H9 (cell line): ENCODE measurements at places on chromosomes 2 and 18.

DNA sequence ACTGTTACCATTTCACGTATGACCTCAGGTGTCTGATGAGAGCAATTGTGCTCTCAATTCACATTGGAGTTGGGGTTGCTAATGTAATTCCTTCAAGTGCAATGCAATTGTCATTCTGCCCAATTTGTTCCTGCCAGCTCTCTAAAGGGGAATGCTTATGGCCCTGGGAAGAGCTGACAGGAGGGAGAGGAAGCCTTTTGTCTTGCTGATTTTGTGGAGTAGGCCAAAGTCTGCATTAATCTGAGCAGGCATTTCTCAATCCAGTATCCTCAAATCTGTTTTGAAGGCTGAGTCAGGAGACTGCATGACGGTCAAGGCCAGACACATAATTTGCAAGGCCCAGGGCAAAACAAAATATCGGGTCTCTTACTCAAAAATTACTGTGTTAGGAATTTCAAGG is 326.4 kb upstream of the SPHKAP start:
- peak overlapping the region; percentile 54 for H3K27ac ChIP-seq
- 0 out of 2 replicates have a peak, but pooled peaks cover 7% of the 10 kb centered on the region for H3K36me3 ChIP-seq
- H3K27me3 ChIP-seq: no peaks in the 10 kb centered on the region
- H3K4me1 ChIP-seq: peaks cover 16% of the 10 kb centered on the region; the same call in 1 of the 2 replicates
- H3K4me3 ChIP-seq: no peak overlapping the region

GRCh38 chr18:10404168-10404567 is 50.3 kb upstream of the APCDD1 start:
- no peak overlapping the region for H3K4me3 ChIP-seq
- no peaks in the 10 kb centered on the region; the same call in 2 of the 3 replicates for H3K36me3 ChIP-seq
- no peaks in the 10 kb centered on the region for H3K27me3 ChIP-seq
- no peak for DNase-seq

DNA sequence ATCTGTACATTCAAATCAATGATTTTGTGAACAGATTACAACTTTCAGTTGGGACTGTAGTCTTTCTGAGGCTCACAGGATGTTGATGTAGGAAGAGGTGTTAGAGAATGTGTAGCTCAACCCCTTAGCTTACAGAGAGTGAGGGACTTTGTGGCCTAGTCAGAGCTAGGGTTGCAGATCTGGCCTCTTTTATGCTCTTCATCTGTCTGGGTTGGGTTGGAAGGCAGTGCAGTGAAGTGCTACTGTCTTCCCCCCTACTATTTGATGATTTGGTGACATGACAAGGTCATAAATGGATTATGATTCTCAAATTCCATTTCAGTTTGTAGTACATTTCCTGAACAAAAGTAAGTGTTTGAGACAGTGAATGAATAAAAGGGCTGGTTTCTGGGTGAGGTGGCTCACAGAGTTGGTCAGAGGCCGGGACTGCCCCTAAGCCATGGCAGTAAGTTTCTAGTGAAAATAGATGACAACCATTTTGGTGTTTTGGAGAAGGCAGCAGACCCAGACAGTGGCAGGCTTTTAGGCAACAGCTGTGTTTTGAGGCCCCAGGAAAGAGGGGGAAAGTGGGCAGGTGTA is 21.6 kb downstream of the MAP4K4 start:
- H3K27me3 ChIP-seq: no peaks in the 10 kb centered on the region
- H3K27ac ChIP-seq: no peak overlapping the region
- H3K4me3 ChIP-seq: no peak overlapping the region

DNA sequence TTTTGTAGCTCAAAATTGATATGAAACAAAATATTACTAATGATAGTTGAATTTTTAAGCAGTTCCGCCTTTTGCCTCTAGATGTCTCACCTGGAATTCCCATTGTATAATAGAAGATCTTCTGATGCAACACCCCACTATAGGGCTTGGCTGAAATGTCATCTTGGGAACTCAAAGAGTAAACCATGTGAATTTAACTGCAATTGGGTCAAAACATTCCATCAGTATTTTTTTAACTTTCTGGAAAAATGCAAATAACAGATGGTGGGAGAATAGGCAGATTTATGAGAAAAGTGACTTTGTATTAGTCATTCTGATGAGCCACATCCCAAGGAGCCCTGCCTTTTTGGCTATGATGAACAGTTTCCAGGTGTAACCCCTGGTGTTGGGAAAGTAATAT is 489.9 kb downstream of the NYAP2 start:
- H3K36me3 ChIP-seq: no peaks in the 10 kb centered on the region
- no peak overlapping the region for H3K27ac ChIP-seq
- H3K4me3 ChIP-seq: no peak overlapping the region
- no peaks in the 10 kb centered on the region for H3K4me1 ChIP-seq
- no peak for DNase-seq

GRCh38 chr2:179104736-179105135 is 54.8 kb upstream of the CCDC141 start:
- H3K4me3 ChIP-seq: no peak overlapping the region
- H3K36me3 ChIP-seq: peaks cover 4% of the 10 kb centered on the region
- H3K27ac ChIP-seq: no peak overlapping the region

DNA sequence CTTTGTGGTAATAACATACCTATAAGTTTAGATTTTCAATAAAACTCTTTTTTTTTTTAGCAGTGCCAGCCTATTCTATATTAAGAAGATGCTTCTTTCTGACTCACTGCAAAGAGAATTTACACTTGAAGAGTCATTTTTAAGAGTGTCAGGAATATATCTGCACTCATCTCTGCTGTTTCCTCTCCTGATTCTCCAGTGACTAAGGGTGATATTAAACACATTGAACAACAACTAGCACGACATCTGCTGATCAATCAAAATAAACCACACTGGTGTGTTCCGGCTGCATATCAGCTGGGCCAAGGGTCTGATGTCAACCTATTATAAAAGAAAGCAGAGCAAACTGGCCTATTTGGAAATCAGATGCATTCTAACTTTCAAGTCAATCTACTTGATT is 15.0 kb downstream of the RAB27B start:
- no peaks in the 10 kb centered on the region for H3K27me3 ChIP-seq
- H3K27ac ChIP-seq: no peak overlapping the region
- H3K36me3 ChIP-seq: no peaks in the 10 kb centered on the region
- H3K4me1 ChIP-seq: no peaks in the 10 kb centered on the region; the same call in 1 of the 2 replicates
- DNase-seq: no peak

- no peaks in the 10 kb centered on the region for H3K4me1 ChIP-seq
- H3K4me3 ChIP-seq: no peak overlapping the region
- no peaks in the 10 kb centered on the region for H3K27me3 ChIP-seq
- H3K36me3 ChIP-seq: peaks cover 79% of the 10 kb centered on the region
- H3K27ac ChIP-seq: no peak overlapping the region
- no peak for DNase-seq
Measured at GRCh38 chr2:58215429-58215828, 25.7 kb downstream of the FANCL start.

GRCh38 chr2:22491442-22491841 is 893.5 kb upstream of the KLHL29 start:
- H3K36me3 ChIP-seq: peaks cover 9% of the 10 kb centered on the region
- H3K27me3 ChIP-seq: no peaks in the 10 kb centered on the region
- H3K27ac ChIP-seq: no peak overlapping the region

DNA sequence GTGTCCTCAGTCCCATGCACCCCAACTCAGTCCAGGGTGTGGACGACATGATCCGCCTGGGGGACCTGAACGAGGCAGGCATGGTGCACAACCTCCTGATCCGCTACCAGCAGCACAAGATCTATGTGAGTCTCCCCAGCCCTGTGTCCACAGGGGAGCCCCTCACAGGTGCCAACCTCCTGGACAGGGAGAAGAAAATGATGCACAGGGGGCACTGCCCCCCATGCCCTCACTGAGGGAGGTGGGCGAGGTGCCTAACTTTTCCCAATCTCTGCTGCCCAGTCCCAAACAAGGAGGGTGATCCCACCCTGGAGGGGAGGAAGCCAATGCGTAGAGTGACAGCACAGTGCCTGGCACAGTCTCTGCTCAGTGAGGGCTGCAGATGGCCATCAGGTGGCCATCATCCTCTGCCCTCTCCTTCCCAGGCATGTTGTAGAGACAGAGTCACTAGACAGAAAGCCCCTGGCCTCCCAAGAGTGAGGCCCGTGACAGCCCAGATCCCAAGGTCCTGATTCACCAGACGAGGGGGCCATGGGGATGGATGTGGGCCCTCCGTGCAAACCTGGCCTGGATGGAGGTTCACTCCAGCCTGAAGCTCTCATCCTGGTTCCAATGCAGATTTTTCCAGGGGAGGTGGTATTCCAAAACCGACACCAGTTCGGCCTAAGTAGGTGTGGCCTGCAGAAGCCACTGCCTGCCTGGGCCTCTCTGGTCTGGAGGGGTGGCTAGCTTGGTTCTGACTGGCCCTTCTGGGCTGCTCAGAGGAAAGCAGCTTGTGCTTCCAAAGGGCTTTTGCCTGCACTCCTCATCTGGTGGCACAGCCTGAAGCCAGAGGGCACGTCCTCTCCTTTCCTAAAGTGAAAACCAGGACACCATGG is 30.0 kb downstream of the MYO7B start:
- H3K36me3 ChIP-seq: no peaks in the 10 kb centered on the region
- H3K27me3 ChIP-seq: no peaks in the 10 kb centered on the region
- DNase-seq: peak; percentile 19

DNA sequence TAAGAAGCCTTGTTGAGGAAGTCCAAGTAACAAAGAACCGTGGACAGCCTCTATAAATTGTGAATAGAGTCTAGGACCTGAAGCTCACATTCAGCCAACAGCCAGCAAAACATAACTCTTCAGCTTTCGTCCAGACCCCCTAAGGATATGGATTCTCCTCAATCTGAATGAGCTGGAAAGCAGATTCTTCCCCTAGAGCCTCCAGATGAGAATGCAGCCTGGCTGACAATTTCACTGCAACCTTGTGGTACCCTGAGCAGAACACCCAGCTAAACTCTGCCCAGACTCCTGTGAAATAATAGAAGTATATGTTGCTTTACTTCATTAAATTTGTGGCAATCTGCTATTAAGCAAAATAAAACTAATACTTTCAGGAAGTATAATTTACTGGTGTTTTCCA is 483.5 kb upstream of the SLC8A1 start:
- H3K4me3 ChIP-seq: no peak overlapping the region
- no peak overlapping the region for H3K27ac ChIP-seq

- H3K4me3 ChIP-seq: no peak overlapping the region
- H3K27me3 ChIP-seq: no peaks in the 10 kb centered on the region; the same call in 1 of the 2 replicates
- no peak overlapping the region for H3K27ac ChIP-seq
- no peak for DNase-seq
- peaks cover 3% of the 10 kb centered on the region; the same call in 1 of the 2 replicates for H3K4me1 ChIP-seq
Measured at GRCh38 chr2:174058456-174058855, 93.3 kb upstream of the SP3 start.

DNA sequence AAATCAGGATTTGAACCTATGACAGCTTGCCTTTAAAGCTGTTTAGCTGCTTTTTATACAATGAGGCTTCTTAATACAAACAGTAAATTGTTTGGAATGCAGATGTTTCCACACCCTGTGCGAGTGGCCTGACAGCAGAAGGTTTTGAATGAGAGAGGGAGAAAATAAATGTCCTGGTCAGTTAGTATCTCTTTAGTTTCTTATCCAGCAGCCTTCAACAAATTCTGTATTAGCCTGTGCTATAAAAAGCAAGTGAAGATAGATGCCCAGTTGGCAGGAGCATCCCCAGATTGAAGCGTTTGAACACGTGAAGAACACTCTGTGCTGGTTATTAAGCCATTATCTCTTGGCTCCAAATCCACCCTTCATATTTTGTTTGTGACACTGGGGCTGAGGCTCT is 70.6 kb downstream of the CERS6 start:
- no peaks in the 10 kb centered on the region for H3K27me3 ChIP-seq
- no peaks in the 10 kb centered on the region for H3K36me3 ChIP-seq
- H3K27ac ChIP-seq: no peak overlapping the region
- H3K4me3 ChIP-seq: no peak overlapping the region
- H3K4me1 ChIP-seq: peaks cover 5% of the 10 kb centered on the region; the same call in 1 of the 2 replicates
- DNase-seq: no peak

GRCh38 chr18:74146756-74147155 is 878 bp downstream of the FBXO15 start:
- peak overlapping the region; percentile 97 for H3K4me3 ChIP-seq
- DNase-seq: no peak
- H3K27me3 ChIP-seq: no peaks in the 10 kb centered on the region
- H3K4me1 ChIP-seq: no peaks in the 10 kb centered on the region

DNA sequence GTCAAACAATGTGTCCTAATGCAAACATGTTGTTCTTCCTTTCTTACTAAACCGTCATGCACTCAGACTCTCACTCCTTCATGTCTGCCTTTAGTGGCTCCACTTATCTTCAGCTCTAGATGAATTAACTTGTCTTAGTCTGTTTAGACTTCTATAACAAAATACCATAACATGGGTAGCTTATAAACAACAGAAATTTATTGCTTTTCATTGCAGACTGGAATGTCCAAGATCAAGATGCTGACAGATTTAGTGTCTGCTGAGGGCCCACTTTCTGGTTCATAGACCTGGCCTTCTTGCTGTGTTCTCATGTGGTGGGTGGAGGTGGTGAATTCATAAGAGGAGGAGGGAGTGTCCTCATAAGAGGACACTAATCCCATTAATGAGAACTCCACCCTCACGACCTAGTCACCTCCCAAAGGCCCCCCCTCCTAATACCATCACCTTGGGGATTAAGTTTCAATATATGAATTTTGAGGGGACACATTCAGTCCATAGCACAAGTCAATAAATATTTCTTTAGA is 32.3 kb downstream of the RALBP1 start:
- no peak overlapping the region for H3K27ac ChIP-seq
- no peak for DNase-seq
- peaks cover 11% of the 10 kb centered on the region for H3K36me3 ChIP-seq
- H3K4me3 ChIP-seq: no peak overlapping the region
- H3K27me3 ChIP-seq: no peaks in the 10 kb centered on the region
- H3K4me1 ChIP-seq: no peaks in the 10 kb centered on the region

DNA sequence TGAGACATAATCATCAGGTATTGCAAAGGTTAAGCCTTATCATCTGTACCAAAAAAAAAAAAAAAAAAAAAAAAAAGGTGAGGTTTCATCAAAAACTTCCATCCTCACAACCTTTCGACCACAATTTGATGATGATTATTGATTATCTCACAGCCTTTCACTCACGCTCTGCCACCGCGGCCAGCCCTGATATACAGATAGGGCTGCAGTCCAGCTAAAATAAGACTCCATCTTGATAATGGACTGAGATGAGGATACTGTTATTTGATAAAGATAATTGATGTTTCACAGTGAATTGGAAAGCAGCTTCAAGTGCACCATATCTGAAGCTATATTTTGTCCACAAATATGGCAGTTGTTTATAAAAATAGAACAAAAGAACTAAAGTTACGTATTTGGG is 159.7 kb upstream of the BOD1L2 start:
- no peaks in the 10 kb centered on the region for H3K36me3 ChIP-seq
- H3K4me3 ChIP-seq: no peak overlapping the region; the same call in 2 of the 3 replicates
- no peaks in the 10 kb centered on the region; the same call in 1 of the 2 replicates for H3K4me1 ChIP-seq
- H3K27ac ChIP-seq: no peak overlapping the region

- peaks cover 41% of the 10 kb centered on the region for H3K36me3 ChIP-seq
- H3K27ac ChIP-seq: no peak overlapping the region
- no peaks in the 10 kb centered on the region for H3K4me1 ChIP-seq
- no peak overlapping the region for H3K4me3 ChIP-seq
- H3K27me3 ChIP-seq: no peaks in the 10 kb centered on the region
Measured at GRCh38 chr2:42601076-42601475, 32.6 kb downstream of the MTA3 start.

DNA sequence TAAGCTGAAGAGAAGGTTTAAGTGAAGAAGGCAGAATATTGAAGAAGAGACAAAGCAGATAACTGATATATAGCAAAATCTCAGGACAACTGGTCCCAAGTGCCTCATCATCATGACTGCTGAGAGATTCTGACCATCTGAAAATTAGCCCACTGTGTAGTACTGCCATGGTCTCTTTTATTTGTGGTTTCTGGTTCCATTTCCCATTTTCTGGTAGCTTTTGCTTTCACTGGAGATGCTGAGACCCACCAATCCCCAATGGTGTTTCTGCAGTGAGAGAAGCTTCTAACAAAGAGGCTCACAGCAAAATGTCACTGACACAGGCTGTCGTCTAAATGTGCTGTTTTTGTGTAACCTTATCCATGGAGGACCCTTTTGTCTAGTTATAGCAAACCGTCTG is 79.5 kb downstream of the TMEM163 start:
- no peak overlapping the region for H3K4me3 ChIP-seq
- no peaks in the 10 kb centered on the region for H3K4me1 ChIP-seq
- DNase-seq: no peak
- no peaks in the 10 kb centered on the region for H3K36me3 ChIP-seq
- no peak overlapping the region for H3K27ac ChIP-seq
